Foreskin fibroblast (primary cell): ENCODE measurements at places on chromosomes 4 and X.
A peak's percentile ranks its signal among the peaks of the same experiment; 100 is the strongest.

DNA sequence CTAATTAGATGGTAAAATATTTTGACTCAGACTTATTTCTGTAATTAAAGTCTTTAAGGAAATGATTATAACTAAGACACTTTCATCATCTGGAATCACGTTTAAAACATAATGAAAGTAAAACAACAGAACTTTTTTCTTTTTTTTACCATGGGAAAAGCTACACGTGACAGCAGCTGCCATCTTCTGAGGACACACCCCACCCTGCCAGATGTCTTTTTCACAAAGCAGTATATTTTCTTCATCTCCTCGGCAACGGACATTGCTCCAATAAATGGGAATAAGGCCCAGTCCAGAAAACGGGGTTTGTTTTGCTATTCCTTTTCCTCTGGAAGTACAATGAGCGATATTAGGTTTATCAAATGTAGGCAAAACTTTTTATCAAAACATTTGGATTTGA, 17.5 kb downstream of the PRSS12 start:
- no peak for DNase-seq

GRCh38 chrX:141652286-141652685, 46.3 kb downstream of the SPANXD start:
- no peak for DNase-seq

DNA sequence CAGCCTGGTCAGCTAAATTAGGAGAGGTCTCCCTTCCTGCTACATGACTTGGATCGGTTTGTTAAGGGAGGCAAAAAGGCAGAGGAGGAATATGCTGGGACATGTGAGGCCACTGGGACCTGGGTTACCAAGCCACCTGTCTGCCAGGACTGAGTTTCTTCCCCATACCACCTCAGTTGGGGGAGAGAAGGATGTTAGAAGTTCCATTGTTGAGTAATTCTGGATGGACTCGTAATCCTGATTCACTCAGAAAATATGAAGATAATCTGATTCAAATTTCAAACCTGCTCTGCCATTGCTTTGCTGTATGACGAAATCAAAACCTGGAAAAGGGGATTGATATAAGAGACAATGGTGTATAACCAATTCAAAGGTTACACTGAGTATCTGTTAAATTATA, 97.4 kb upstream of the S100G start:
- DNase-seq = peak; percentile 48

- no peak for DNase-seq
Observed at GRCh38 chr4:78990938-78991810, 51.9 kb upstream of the PAQR3 start.

GRCh38 chr4:71827826-71828225, 43.9 kb upstream of the GC start:
- DNase-seq = no peak

DNA sequence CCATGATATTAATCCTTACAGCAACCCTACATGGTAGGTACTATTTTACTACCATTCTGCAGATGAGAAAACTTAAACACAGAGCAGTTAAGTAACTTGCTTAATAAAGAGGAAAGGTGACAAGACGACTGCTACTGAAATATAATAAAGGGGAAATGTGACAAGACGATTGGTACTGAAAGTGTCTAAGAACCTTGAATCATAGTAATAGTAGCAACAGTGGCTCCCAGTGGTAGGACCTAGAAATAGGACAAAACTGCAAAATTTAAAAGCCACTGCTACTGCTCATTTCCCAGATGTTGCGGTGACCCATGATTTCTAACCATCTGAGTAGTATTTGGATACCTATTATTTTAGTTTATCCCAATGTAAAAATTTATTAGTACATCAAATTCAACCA, 89.5 kb downstream of the TASL start:
- peak; percentile 4 for DNase-seq
